ENCODE measurements at places on chromosomes 11 and 22.
A peak's percentile ranks its signal among the peaks of the same experiment; 100 is the strongest.

DNA sequence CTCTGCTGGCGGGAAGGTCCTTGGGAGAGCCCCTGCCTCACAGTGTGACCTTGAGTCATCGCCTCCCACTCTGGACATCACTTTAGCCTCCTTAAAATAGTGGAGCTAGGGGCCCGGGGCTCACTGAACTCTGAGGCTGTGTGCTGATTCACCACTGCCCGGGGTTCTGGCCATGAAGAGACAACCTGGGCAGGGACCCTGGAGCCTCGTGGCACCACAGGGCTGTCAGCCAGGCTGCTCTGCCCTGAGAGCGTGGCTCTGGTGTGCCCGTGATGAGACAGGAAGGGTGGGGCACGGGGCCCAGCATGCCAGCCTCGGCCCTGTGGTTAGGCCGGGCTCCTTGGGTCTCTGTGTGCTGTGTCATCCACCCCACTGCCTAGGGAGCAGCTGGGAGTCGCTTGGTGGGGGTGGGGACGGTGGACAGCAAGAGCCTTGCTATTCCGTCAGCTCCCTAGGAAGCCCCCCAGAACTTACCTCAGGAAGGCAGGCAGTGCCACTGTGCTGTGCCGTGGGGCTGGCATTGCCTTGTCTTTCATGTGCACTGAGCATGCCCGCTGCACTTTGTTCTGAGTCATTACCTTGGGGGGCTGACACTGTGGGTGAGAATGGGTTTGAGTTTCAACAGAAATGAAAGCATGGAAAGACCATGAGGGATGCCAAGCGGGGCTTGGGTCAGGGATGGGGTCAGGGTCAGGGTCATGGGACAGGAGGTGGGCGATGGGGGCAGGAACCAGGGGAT lies 31.7 kb downstream of the TPCN2 start:
- peak; percentile 42 for DNase-seq

- no peak for DNase-seq
Measured at GRCh38 chr11:61111786-61112517, 9.7 kb downstream of the CD5 start.

DNA sequence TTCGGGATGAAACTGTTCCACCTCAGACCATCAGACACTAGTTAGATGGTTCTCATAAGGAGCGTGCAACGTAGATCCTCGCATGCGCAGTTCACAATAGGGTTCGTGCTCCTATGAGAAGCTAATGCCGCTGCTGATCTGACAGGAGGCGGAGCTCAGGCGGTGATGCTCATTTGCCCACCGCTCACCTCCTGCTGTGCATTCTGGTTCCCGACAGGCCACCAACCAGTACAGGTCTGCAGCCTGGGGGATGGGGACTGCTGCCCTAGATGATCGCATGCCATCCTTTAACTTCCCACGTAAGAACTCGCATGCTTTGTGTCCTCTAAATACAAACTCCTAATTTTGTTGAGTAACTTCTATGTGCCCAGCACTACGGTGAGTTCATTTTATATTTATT lies 62.6 kb downstream of the EFCAB6 start:
- no peak for DNase-seq

- no peak for DNase-seq
Measured at GRCh38 chr11:73187854-73188253, 30.2 kb upstream of the P2RY2 start.

GRCh38 chr22:50653256-50653655 lies 19.4 kb upstream of the SHANK3 start:
- DNase-seq = no peak
